ENCODE measurements at places on chromosomes 7 and 10.

GRCh38 chr7:24498439-24498838 is 74.8 kb upstream of the PALS2 start:
- DNase-seq, result no peak

- peak; percentile 69 for DNase-seq
These were observed 38.4 kb downstream of the SLC39A12 start for GRCh38 chr10:17989908-17990767.

GRCh38 chr10:26467639-26468038 is 29.5 kb downstream of the APBB1IP start:
- no peak for DNase-seq

DNA sequence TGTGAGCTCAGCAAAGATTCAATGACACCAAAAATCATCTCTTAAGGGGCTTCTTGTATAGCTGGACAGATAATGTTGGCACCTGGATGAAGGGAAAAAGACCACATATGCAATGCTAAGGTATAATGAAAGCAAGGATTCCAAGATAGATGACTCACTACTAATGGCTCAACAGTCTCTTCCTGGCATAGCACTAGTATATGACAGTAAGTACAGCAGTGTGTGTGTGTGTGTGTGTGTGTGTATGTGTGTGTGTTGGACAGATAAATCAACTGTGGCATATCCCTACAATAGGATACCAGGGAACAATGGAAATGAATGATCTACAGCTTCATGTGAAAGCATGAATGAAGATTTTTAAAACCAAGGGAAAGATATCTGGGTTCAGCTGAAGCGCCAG is 257.1 kb downstream of the SFMBT2 start:
- no peak for DNase-seq
